ENCODE measurements at places on chromosomes 3 and 15.

DNA sequence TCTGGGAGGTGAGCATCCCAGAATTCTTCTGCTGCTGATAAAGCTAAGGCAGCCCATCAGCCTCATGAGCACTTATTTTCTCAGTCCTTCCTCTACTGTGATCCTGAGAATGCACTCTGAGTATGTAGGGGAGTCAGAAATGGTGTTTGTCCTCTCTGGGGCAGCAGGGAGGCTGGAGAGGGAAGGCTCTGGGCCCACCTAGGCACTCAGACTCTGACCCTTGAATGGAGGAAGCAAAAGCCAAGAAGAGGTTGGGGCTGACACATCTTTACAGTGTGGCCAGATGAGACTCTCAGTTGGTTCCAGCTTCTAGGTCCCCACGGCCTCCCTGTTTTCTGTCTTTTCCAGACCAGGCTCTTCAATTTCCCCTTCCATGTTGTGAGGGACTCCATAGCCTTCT, 36.1 kb upstream of the BLM start:
- no peak for DNase-seq

- no peak for DNase-seq
These were observed 84.9 kb upstream of the ETV5 start for GRCh38 chr3:186193534-186194450.

- no peak for DNase-seq
These were observed 285.3 kb downstream of the FAM43A start for GRCh38 chr3:194971009-194971408.

- no peak for DNase-seq
These were observed 17.9 kb upstream of the SATB1 start for GRCh38 chr3:18442756-18443664.

GRCh38 chr15:69973102-69973714, 124.5 kb downstream of the TLE3 start:
- DNase-seq: peak; percentile 58

DNA sequence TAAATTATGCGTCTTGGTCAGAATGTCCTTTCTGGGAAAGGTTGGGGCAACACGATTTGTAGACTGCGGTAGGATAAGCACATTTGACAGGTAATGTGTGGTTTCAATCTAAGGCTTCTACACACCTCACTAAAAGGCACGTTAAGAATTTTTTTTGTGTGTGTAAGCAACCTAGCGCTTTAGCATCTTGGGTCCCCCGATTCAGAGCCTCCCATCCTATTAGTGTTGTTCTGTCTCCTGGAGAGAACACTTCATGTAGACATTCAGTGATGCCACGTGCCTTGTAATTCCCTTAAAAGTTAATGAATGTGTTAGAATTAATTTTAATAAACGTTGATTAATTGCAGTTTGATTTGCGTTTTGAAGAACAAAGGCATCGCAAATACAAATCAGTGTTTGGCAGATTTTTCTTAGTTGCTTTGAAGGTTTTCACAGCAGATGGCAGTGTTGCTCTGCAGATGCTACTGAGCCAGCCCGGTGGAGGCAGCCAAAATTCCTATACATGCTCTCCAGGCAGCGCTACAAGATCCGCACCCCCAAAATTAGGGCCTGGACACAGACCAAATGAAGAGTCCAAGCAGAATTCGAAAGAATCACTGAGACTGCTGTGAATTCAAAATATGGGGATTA, 63.5 kb downstream of the OTOL1 start:
- peak; percentile 48 for DNase-seq

DNA sequence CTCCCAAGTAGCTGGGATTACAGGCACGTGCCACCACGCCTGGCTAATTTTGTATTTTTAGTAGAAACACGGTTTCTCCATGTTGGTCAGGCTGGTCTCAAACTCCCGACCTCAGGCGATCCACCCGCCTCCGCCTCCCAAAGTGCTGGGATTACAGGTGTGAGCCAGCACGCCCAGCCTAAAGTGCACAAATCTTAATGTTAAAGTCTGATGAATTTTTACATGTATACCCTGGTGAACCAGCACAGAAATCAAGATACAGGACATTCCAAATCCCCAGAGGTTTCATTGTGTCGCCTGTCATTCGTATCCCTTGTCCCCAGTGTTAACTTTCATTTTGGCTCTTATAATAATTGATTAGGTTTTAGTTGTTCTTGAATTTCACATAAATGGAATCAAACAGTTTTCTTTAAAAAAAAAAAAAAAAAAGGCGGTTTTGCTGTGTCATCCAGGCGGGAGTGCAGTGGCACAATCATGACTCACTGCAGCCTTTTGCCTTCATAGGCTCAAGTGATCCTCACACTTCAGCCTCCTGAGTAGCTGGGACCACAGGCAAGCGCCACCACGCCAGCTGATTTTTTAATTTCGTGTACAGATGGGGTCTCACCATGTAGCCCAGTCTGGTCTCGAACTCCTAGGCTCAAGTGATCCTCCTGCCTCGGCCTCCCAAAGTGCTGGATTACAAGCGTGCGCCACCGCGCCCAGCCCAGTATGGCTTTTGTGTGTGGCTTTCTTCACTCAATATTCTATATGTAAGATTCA, 1.5 kb upstream of the TM4SF19 start:
- DNase-seq: peak; percentile 69

GRCh38 chr3:188832146-188832545, 339.6 kb upstream of the TPRG1 start:
- DNase-seq: no peak

DNA sequence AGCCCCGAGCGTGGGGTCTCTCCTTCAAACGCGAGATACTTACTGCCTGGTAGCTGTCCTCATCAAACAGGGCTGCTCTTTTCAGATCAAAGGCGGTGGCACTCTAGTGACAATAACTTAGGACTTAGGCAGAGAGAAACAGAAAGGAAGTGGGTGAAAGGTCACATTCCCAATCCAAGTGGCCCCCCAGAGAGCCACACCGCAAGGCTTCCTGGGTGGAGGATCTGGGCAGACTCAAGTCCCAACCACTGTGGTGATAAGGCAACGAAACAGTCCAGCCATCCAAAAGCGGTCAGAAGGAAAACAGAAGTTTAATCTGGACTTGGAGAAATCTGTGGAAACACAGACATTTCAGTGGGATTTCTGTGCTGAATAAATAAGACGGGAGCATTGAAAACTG, 227.2 kb downstream of the ADAMTS17 start:
- DNase-seq: peak; percentile 77

- DNase-seq: peak; percentile 32
These were observed 657.3 kb upstream of the KCNMB2 start for GRCh38 chr3:177878957-177879356.

DNA sequence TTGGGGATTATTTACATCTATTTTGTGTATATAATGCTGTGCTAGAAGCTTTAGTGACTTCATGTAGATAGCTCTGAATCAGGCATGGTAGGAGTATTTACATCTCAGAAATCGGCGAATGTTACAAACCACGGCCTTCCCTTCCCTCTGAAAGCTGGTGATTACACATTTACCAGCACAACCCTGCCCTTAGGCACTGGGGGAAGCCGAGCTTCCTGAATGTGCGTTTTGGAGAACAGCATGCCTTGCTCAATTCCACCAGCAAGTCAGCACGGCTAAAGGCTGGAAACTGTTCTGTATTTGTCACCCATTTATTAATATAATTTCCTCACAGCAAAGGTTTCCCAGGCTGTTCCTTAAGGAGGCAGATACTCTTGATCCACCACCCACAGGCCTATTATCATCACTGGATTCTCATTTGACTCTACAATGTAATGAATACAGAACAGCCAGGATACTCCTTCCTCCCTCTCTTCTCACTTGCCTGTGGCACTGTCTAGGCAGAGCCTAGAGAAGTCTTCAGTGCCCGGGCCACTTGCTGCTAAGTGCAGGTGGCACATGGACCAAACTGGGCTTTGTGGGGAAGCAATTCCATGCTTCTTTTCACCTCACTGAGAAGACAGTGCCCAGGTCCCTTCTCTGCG, 55.2 kb upstream of the CACNA2D3 start:
- no peak for DNase-seq

DNA sequence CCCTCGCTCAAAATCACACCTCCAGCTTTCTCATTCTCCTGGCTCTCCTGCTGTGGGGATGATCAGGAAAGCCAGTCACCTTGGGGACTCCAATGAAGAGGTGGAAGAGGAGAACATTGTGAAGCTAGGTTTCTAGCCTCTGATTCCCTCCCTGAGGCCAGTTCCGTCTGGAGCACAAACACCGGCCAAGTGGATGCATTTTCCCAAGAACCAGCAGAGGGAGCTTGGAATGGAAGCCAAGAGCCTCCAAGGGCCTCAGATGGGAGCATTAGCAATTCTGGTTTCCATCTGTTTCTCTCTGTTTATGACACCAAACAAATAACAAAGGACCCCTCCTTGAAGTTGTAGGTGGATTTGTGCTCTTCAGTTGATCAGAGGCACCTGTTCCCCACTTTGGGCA, 40.6 kb upstream of the NMNAT3 start:
- DNase-seq: peak; percentile 38

- no peak for DNase-seq
These were observed 246.0 kb downstream of the KBTBD8 start for GRCh38 chr3:67244130-67244529.

GRCh38 chr15:41852736-41853590, 14.3 kb downstream of the PLA2G4B start:
- no peak for DNase-seq

GRCh38 chr3:101179637-101180036, 140.7 kb downstream of the IMPG2 start:
- peak; percentile 74 for DNase-seq

- no peak for DNase-seq
These were observed 164.1 kb upstream of the SLC2A2 start for GRCh38 chr3:171190668-171191067.

GRCh38 chr3:129583289-129583688, 23.2 kb downstream of the PLXND1 start:
- no peak for DNase-seq

DNA sequence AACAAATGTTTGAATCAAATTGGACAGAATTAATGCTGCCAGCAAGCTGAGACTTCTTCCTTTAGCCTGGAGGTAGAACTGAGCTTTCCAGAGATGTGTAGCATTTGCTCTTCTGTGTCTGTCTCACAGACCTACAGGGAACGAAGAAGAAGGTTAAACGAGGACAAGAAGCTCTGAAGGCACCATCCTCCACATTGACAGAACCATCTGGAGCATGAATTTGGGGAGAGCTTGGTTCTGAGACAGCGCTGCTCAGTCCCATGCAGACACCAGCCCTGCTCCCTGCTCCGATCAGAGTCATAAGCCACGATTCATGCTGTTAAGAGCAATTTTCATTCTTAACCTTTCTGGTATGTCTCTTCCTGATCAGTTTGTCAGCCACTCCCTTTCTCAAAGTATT, 7.7 kb upstream of the KY start:
- no peak for DNase-seq

- no peak for DNase-seq
These were observed 172.8 kb downstream of the USP13 start for GRCh38 chr3:179825527-179826246.

GRCh38 chr3:15279671-15280402, 52.5 kb downstream of the SH3BP5 start:
- DNase-seq: no peak

GRCh38 chr15:89305395-89305794, 29.2 kb downstream of the POLG start:
- no peak for DNase-seq

DNA sequence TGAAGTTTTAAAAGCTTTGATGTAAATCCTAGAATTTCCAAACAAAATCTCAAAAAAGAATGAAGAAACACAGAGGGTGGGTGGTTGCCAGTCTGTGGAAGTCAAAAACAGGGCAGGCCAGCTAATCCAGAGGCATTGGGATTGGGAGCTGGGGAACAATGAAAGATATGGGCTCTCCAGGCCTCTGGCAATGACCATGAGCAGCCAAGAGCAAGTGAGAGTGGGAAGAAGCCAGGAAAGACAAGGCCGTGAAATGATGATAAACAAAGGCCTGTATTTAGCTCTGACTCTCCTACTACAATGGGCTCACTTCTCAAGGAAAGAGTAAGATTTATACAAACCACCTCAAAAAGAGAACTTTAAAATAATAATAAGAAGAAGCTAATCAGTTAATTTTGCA, 248.5 kb downstream of the ZMAT3 start:
- no peak for DNase-seq

DNA sequence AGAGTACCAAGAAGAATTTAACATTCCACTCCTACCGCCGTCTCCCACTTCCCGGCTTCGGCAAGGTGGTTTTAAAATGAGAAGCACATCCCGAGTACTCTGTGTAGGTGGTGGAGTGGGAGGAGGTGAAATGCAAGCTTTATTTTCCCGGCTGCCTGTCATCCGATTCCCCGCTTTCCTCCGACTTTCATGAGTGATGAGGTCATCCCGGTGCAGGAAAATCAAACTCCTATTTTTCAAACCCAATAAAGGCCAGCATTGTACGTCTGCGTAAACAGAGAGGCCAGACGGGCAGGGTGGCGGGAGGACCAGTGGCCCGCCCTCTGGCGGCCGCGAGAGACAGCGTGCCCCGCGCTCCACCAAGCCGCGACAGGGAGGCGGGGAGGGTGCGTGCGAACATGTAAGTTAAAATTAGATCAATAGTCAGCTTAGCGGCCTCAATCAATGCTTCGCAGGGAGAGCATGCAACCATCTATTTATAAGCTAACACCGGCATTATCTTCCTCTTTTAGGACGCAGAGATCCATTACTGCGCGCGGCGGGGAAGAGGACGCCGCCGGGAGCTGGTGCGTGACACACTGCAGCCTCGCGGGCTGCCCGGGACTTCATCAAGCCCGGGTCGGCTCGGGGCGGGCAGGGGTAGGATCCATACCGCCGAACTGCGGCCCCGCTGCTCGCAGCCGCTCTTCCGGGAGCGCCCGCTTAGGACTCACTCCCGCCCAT, 163.3 kb downstream of the CD47 start:
- DNase-seq: peak; percentile 66

GRCh38 chr15:70437089-70437488, 326.3 kb downstream of the UACA start:
- DNase-seq: no peak

DNA sequence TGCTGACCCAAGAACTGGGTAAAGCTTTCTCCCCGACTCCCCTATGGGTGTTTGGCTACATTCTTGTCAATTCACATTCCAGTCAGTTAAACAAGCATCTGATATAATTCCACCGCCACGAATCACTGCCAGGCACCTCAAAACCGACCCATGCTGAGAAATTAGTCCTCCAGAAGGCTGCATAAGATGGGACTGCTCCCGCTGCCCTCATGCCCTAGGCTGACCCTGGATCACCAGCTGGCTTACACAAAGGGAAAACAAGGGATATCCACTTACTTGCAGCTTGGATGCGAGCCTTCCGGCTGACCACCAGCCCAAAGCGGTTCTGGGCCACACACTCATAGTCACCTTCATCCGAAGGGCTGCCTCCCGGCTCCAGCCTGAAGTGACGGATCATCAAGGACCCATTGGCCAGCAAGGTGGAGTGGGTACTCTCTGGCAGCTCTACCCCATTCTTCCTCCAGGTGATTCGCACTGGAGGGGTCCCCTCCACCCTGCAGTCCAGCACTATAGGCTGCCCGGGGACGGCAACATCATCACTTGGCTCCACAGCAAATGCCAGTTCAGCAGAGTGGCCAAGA, 2.9 kb downstream of the IGDCC3 start:
- peak; percentile 82 for DNase-seq

- no peak for DNase-seq
These were observed 2.2 kb downstream of the LRCH3 start for GRCh38 chr3:197793247-197793646.

DNA sequence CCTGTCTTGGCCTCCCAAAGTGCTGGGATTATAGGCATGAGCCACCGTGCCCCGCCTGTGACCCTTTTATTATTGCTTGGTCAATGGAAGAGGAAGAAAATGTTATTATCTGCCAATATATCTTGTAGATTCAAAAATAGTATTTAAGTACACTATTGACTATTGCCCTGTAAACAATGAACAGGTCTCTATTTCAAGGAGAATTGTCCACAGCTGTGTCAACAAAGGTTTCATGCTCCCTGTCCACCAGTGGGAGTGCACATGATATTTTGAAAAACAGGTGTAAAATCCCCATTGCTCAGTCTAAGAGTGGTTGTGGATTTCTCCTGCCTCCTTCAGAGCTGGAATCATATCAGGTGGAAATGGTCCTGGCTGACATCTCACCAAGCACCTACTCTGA, 36.5 kb upstream of the IGF1R start:
- DNase-seq: no peak
